H1 (cell line): ENCODE measurements at places on chromosomes 3 and 15.

- no peaks in the 10 kb centered on the region for H3K4me1 ChIP-seq
- no peaks in the 10 kb centered on the region for H3K36me3 ChIP-seq
These were observed 205.2 kb downstream of the RBMS3 start for GRCh38 chr3:29486096-29486495.

DNA sequence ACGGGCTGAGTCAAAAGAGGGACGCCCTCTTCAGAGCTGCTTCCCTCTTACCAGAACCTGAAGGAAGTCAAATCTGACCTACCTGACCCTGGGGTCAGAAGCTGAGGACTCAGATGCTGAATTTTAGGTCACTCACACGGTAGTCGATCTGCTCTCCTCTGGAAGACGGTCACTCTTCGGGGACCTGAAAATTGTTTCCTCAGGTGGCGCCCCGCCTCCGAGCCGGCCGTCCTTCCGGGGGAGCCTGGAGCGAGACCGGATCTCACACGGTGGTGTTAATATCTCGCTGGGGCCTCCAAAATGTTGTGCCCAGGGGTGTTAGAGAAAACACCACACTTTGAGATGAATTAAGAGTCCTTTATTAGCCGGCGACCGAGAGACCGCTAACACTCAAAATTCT is 737.2 kb downstream of the SI start:
- DNase-seq: no peak
- H3K4me3 ChIP-seq: no peak overlapping the region

GRCh38 chr3:177345973-177346503 is 148.8 kb upstream of the TBL1XR1 start:
- peaks cover 42% of the 10 kb centered on the region for H3K27me3 ChIP-seq
- no peak for DNase-seq
- peak overlapping the region; percentile 13; the same call in 1 of the 2 replicates for H3K4me3 ChIP-seq

GRCh38 chr3:16148783-16149182 is 25.7 kb upstream of the GALNT15 start:
- no peak overlapping the region for H3K4me3 ChIP-seq
- H3K4me1 ChIP-seq: no peaks in the 10 kb centered on the region
- no peaks in the 10 kb centered on the region for H3K27me3 ChIP-seq
- no peak for DNase-seq

DNA sequence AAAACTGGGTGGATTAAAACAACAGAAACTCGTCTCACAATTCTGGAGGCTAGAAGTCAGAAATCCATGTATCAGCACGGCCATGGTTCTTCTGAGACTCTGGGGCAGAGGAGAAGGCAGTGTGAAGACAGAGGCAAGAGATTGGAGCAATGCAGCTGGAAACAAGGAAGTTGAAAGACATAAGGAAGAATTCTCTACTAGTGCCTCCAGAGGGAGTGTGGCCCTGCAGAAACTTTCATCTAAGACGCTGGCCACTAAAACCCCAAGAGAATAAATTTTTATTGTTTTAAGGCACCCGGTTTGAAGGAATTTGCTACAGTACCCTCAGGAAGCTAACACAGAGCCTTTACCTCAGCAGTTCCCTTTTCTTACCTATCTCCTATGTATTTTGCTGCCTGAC is 1012.2 kb upstream of the CADM2 start:
- H3K36me3 ChIP-seq: no peaks in the 10 kb centered on the region
- H3K27me3 ChIP-seq: no peaks in the 10 kb centered on the region
- DNase-seq: no peak

- DNase-seq: no peak
- H3K27ac ChIP-seq: no peak overlapping the region
- no peaks in the 10 kb centered on the region for H3K4me1 ChIP-seq
These were observed 137.7 kb upstream of the NECTIN3 start for GRCh38 chr3:110933821-110934426.
